ENCODE measurements at places on chromosomes 6 and 20.

- H3K4me1 ChIP-seq: no peaks in the 10 kb centered on the region
- H3K36me3 ChIP-seq: no peaks in the 10 kb centered on the region
- H3K4me3 ChIP-seq: no peak overlapping the region
- H3K27me3 ChIP-seq: peaks cover 6% of the 10 kb centered on the region
Measured at GRCh38 chr6:28615955-28616747, 90.5 kb downstream of the GPX5 start.

GRCh38 chr20:10922506-10922905 lies 248.7 kb upstream of the JAG1 start:
- H3K36me3 ChIP-seq: no peaks in the 10 kb centered on the region
- no peaks in the 10 kb centered on the region for H3K27me3 ChIP-seq
- no peak for DNase-seq
- no peaks in the 10 kb centered on the region for H3K4me1 ChIP-seq

DNA sequence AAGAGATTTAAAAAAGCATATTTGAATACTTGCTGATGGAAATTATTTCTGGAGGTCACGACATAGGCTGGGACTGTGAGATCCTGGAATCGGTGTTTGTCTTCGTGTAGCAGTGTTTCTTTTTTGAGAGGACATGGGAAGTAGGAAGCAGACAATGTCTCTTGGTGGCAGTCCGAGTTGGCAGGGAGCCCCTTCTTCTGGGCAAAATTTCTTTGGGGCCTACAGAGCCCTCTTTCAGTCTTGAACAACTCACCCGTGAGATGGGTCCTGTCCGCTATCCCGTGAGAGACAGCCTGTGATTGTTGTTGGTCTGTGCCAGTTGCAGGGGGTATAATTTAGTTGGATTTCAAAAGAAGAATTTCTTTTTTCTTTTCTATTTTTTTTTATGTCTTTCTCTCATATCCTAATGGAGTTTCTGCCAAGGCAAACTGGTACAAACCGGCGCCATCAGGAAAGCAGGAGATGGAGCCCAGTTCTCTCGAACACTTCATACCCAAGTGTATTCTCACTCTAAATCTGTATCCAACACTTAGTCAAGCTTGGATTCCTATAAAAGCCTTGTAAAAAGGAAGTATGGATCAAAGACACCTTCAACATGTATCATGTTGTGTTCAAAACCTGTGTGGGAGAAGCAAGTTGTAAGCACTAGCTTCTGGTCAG lies 785.1 kb downstream of the MAFB start:
- H3K36me3 ChIP-seq: no peaks in the 10 kb centered on the region
- no peak overlapping the region for H3K27ac ChIP-seq
- DNase-seq: no peak
- H3K4me1 ChIP-seq: no peaks in the 10 kb centered on the region
- H3K4me3 ChIP-seq: no peak overlapping the region

DNA sequence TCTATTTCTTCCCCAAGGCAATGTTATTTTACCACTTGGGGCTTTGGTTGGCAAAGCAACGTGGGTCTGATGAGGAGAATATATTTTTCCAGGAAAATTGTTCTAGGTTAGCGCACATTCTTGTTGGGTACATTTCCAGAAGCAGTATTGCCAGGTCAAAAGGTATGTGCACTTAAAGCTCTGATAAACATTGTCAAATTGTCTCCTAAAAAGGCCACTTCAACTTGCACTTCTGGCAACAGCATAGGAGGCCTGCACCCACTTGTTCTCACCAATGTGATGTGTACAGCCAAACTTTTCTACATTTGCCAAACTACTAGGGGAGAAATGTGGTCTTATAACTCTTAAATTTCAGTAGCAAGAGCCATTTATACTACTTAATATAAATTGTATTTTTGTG lies 197.5 kb upstream of the COL21A1 start:
- H3K27ac ChIP-seq: no peak overlapping the region
- no peaks in the 10 kb centered on the region for H3K36me3 ChIP-seq
- H3K4me1 ChIP-seq: no peaks in the 10 kb centered on the region
- DNase-seq: no peak
- H3K27me3 ChIP-seq: no peaks in the 10 kb centered on the region

DNA sequence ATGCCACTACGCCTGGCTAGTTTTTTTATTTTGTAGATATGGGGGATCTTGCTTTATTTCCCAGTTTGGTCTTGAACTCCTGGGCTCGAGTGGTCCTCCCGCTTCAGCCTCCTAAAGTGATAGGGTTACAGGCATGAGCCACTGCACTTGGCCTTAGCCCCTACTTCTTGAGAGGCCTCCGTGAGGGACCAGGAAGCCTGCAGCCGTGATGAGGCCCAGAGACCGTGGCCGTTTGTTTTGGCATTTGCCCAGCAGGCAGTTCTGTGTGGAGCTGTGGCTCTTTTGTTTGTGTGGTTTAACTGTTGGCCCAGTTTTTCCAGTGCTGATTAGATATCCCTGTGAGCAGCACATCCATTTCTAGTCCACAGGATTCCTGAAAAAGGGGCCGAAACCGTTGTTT lies 39.8 kb downstream of the SRSF3 start:
- no peak overlapping the region for H3K27ac ChIP-seq
- H3K4me1 ChIP-seq: no peaks in the 10 kb centered on the region
- DNase-seq: no peak
- peaks cover 25% of the 10 kb centered on the region for H3K27me3 ChIP-seq
- H3K4me3 ChIP-seq: no peak overlapping the region

- H3K4me3 ChIP-seq: no peak overlapping the region
- H3K4me1 ChIP-seq: no peaks in the 10 kb centered on the region
- DNase-seq: no peak
Measured at GRCh38 chr20:59667131-59667530, 62.8 kb downstream of the PHACTR3 start.

Measured in T-cell (primary cell).